Activated CD4-positive, alpha-beta memory T cell treated with anti-CD3 and anti-CD28 coated beads for 36 hours (primary cell): ENCODE measurements at places on chromosomes 7 and 10.
A peak's percentile ranks its signal among the peaks of the same experiment; 100 is the strongest.

- DNase-seq: no peak
Measured at GRCh38 chr7:78218876-78219275, 420.3 kb downstream of the PHTF2 start.

GRCh38 chr7:83947260-83947659 lies 247.3 kb downstream of the SEMA3A start:
- DNase-seq: no peak

- no peak for DNase-seq
Measured at GRCh38 chr10:86960863-86961434, 2.5 kb downstream of the SNCG start.

GRCh38 chr10:131573256-131573655 lies 261.7 kb upstream of the TCERG1L start:
- DNase-seq: no peak

DNA sequence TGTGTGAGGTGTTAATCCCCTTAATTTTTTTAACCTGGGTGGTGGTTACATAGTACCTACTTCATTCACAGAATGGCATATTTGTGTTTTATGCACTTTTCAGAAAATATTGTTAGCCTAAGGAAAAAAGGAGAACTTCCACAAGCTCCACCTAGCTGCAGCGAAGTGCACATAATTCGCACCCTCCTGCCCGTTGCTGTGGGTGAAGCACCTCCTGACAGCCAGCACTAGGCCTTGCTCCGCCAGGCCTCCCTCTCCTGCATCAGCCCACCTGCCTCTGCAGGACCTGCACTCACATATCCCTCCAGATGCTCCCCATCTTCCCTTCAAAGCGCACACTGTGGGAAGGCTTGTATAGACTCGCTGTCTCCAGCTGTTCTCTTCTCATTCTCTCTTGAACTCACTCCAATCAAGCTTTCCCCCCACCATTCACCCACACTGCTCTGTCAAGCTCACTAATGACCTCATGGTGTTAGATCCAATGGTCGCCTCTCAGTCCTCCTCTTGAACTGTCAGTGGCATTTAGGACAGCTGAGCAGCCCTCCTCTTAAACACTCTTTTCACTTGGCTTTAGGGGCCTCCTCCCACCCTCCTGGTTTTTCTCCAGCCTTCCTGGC lies 20.7 kb upstream of the GRID1 start:
- DNase-seq: no peak

- no peak for DNase-seq
Measured at GRCh38 chr7:133275008-133275407, 22.1 kb downstream of the EXOC4 start.

GRCh38 chr10:58435297-58435985 lies 50.2 kb downstream of the TFAM start:
- DNase-seq: peak; percentile 45

GRCh38 chr10:83824099-83824498 lies 315.2 kb upstream of the GHITM start:
- no peak for DNase-seq

DNA sequence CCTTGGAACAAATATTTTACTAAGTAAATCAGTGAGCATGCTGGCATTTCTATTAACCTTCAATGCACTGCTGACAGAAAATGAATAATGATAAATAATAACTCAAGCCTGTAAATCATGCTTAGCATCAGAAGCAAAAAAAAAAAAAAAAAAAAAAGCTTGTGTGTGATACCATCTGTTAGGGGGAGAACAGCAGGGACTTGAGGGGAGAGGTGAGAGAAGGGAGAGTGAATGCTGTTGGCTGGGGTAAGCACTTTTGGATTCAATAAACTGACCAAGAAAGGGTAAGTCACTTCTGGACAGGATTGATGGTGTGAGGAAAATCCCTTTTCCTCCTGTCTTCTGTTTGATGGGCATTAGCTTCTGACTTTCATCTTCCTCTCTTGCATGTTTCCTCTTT lies 996.4 kb downstream of the KCNMA1 start:
- no peak for DNase-seq

- no peak for DNase-seq
Measured at GRCh38 chr10:33290321-33291052, 44.0 kb downstream of the NRP1 start.

DNA sequence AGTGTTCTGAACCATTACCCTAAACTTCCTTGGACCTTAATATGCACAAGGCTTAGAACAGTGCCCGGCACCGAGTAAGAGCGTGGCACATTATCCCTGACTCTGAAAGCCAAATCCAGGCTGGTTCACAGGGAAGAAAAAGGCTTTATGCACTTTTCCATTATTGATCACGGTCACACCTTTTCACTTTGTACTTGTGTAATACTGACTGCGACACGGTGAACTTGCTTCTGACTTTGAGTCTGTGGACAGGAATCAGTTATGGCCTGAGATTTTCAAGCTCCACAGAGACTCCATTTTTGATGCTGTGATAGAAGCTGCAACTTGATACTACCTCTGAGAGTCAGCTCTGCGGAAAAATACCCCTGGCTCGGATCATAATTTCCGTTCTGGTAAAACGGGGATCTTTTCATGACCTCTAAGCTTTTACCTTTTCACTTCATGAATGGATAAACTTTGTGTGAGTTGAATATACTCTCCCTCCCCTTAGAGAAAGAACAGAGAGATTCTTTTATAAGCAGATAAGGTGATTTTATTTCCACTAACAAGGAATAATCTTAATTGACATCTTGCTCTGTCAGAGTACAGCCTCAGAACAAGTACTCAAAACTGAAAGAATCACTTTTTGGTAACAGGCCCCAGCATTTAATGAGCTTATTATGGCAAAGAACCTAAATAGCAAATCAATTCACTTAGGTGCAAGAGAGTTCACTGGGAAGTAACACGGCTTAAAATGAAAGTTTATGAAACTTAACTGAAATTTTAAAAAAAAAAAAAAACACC lies 88.8 kb downstream of the ELMO1 start:
- peak; percentile 72 for DNase-seq

- DNase-seq: no peak
Measured at GRCh38 chr7:118214833-118215182, 9.7 kb upstream of the ANKRD7 start.

GRCh38 chr10:116654816-116655215 lies 34.1 kb downstream of the PNLIPRP2 start:
- DNase-seq: no peak

DNA sequence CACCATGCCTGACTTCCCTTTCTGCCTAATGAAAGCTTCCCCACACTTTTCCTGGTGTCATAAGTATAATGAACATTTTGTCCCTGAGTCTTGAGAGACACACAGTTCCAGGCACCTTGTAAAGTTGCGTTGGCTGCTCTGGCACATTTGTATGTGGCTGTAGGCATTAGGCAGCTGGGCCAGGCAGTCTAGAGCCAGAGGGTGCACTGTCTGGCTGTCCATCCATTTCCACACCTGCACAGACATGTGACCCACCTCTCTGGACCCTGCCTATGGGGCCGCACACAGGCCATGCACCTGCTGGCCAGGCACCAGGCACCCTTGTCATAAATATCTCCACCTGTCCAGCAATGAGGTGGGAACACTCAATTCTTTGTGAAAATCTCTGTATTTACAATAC lies 54.7 kb upstream of the ANTXRL start:
- no peak for DNase-seq

DNA sequence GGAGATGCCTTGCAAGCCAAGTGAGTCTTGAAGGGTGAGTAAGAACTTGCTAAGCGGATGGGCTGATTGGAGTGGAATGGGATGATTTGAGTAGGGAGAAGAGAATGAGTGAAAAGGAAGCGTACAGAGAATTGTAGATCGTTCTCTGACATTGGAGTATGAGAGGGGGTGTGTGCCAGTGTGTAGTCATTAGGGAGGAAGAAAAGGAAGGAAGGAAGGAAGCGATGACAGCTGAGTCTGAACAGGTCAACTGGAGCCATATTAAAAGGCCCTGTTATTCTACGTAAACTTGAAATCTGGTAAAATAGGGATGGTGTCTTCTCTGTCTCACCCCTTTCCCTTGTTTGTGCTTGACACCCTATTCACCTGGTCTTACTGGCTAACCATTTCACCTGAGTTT lies 55.1 kb downstream of the SLK start:
- DNase-seq: no peak

- DNase-seq: no peak
Measured at GRCh38 chr7:74221713-74222112, 11.9 kb downstream of the LAT2 start.

DNA sequence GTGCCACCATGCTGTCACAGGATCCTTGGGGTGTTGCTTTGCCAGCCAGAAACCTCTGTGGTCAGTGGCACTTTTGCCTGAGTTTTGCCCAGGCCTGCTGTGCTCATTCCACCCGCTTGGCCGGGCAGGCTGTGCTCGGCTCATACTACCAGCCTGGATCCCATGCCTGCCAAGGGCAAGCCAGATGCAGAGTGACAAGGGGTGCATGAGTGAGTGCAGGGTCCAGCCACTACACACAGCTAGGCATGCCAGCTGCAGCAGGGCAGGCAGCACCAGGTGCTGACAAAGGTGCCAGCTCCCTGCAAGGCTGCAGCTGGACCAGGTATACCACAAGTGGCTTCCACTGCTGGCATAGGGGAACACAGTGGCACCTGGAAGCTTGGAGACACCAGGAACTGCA lies 28.6 kb downstream of the C10orf67 start:
- DNase-seq: no peak

- DNase-seq: no peak
Measured at GRCh38 chr7:150748376-150748775, 11.2 kb downstream of the GIMAP5 start.

GRCh38 chr10:69338547-69339450 lies 60.5 kb downstream of the HK1 start:
- no peak for DNase-seq

DNA sequence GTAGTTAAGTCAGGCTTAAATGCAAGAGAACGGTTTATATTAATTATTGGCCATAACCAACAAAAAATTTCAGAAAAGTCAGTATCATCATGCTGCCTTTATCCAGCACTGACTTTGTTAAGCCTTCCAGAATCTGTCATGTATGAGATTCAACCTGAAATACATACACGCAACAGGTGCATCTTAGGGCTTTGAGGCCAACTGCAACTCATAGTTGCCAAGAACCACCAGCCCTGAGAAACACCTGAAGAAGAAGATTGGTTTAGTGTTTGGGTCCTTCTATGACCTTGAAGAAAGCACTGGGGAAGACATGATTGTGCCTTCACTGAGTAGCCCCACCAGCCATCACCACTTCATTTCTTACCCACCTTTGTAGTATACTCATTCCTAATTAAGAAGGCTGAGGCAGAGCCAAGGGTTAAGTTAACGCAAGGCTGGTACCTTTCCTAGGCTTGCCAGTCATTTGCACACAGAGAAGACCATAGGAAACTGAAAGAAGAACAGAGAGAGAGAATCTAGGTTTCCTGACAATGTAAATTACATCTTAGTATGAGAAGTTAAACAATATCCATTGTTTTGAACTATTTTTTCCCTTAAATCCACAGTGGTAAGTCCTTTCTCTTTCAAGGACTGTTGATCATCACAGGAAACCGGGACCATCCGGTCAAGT lies 200.1 kb upstream of the PRKCQ start:
- DNase-seq: no peak

DNA sequence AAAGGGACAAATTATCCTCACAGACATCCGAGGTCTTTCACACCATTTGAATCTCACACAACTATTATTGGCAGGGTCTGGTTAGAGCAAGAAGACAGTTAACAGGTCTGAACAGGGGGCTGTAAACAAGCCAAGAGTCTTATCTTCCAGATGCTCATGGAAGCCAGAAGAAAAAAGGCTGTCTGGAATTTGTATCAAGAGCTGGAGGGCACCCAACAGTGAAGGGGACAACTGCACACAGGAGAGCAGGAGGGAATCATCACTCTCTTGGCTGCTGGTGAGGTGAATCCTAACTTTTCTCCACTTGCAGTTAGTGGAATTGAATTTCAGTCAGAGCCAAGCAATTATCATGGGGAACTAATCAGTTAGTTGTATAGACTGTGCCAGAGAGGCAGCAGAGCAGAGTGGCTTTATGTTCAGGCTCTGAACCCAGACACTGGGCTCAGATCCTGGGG lies 880.2 kb upstream of the AUTS2 start:
- no peak for DNase-seq

GRCh38 chr10:102152545-102152890 lies 329 bp downstream of the NOLC1 start:
- peak; percentile 65 for DNase-seq
